ENCODE measurements at places on chromosomes 5 and 9. TPM values are rescaled to one million over a fixed set of nuclear protein-coding genes. Genes with fewer than 3 reads are reported as not detected.

Gene SH3RF2
- 59.3 TPM for total RNA-seq

Gene CCDC180
- total RNA-seq: 0.67 TPM

Gene JAKMIP2
- 0.17 TPM for total RNA-seq

Gene MLANA
- not detected for total RNA-seq

Gene PLEKHG4B
- total RNA-seq: 0.05 TPM

Gene WDR70
- total RNA-seq: 26.7 TPM

Gene HTR1A
- total RNA-seq: not detected

Measured in colonic mucosa (tissue), 4 donors.